ENCODE measurements at places on chromosomes 5 and 9. TPM values are rescaled to one million over a fixed set of nuclear protein-coding genes. Genes with fewer than 3 reads are reported as not detected.

DNA sequence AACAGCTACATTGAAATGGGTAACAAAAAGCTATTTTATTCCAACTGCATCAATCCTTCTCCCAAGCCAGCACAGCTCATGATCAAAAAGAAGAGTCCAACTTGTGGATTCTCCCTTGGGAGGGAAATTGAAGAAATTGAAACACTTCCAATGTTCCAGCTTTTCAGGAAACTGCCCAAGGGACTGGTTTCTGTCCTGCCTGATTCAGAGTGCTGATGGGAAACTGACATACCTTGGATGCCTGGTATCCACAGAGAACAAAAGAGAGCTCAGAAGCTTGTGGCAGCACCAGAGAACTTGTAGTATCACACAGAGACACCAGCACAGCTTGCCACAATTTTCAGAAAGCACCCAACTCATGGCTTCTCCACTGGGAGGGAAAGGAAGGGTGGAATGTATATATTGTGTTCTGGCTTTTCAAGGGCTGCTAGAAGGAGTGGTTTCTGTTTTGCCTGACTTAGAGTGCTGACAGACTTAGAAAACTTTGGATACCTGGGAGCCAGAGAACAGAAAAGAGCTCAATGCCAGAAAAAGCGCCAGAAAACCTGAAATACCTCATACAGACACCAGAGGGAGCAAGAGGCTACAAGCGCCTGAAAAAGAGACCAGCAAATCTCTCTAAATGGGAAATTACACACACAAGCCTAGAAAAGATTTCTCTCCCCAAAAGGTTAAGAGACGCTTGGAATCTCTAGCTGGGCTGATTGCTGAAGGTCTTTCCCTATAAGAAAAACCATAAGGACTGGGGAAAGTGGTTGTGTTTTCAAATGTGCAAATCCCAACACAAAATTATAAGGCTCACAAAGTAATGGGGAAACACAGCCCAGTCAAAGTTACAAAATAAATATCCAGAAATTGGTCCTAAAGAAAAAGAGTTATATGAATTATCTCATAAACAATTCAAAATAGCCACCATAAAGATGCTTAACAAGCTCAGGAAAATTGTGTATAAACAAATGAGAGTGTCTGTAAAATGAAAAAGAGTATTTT lies 178.8 kb downstream of the SPOCK1 start:
- peak; percentile 71 for DNase-seq

DNA sequence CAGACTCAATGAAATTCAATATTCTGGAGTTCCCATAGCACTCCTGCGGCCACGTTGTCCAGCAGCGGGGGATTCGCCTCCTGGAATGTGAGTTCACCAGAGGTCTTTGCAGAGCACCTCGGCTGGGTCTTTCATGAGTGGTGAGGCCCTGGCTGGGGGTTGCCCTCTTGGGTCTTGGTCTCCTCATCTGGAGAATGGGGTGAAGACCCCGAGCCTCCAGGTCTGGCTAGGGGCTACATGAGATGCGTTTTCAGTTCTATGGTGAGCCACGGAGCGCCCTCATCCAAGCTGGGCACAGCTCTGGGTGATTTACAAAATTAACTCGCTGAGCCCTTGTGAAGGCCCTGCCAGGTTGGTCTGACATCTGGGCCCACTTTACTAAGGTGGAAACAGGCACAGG lies 37.5 kb upstream of the RXRA start:
- DNase-seq, result no peak

- no peak for DNase-seq
Measured at GRCh38 chr9:26321935-26322334, 570.7 kb downstream of the CAAP1 start.

DNA sequence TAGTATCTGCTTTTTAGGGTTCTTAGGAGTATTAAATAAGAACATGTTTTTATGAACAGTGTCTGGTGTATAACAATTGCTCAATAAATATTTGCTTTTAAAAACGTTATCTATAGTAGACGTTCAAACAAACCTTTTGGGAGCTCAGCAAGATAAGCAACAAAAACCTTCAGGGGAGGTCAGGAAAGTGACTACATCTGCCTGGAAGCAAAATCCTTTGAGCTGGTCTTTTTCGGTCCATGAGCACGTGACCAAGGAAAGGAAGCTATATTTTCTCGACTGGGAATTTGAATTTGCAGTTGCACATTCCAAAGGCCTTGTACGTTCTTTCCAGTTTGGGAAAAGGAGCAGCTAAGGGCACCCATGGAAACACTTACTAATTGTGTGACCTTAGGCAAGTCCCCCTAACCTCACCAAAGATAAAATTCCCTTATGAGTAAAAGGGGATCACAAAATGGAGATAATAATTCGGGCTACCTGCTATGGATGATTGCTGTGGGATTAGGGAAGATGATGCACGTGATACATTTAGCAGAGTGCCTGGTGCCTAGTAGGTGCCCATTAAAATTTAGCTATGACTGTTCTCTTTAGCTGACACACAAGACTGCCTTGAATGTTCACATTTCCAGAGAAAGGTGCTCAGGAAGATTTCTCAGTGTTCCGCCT lies 45.4 kb downstream of the PTTG1 start:
- DNase-seq, result peak; percentile 22

- DNase-seq, result peak; percentile 76
Measured at GRCh38 chr9:128081056-128081455, 13.0 kb downstream of the SLC25A25 start.

The NCS1 gene
- total RNA-seq, result 16.8 TPM

The FAM120AOS gene
- 48.1 TPM for total RNA-seq
